ENCODE measurements at places on chromosomes 3 and 15. TPM values are rescaled to one million over a fixed set of nuclear protein-coding genes. Genes with fewer than 3 reads are reported as not detected.

Gene IL1RAP
- polyA plus RNA-seq: 6.3 TPM

Gene VIPR1
- 0.69 TPM for polyA plus RNA-seq

Gene SNTN
- polyA plus RNA-seq: not detected

Gene IL17RB
- polyA plus RNA-seq: 1.3 TPM

Gene C3orf49
- polyA plus RNA-seq: not detected

Gene SCN11A
- 0.03 TPM for polyA plus RNA-seq

Gene BFSP2
- polyA plus RNA-seq: not detected

Gene GLDN
- 0.77 TPM for polyA plus RNA-seq

Gene STXBP5L
- 0.01 TPM for polyA plus RNA-seq

Gene NLGN1
- 0.04 TPM for polyA plus RNA-seq

Gene CELSR3
- polyA plus RNA-seq: 0.06 TPM

Gene IMPDH2
- polyA plus RNA-seq: 397 TPM

Gene RNU6-1
- not detected for polyA plus RNA-seq

Gene RTP1
- polyA plus RNA-seq: not detected

Gene REC114
- polyA plus RNA-seq: not detected

Gene SNX1
- polyA plus RNA-seq: 64.4 TPM

Gene TSEN2
- 14.2 TPM for polyA plus RNA-seq

Gene MTMR10
- 42.9 TPM for polyA plus RNA-seq

Gene TRAT1
- polyA plus RNA-seq: not detected

Gene INAFM2
- 7.9 TPM for polyA plus RNA-seq

Gene CEMIP
- polyA plus RNA-seq: 0.04 TPM

Gene HIGD2B
- polyA plus RNA-seq: not detected
